Left ventricle myocardium inferior (tissue), 1 donor: ENCODE measurements at places on chromosomes 7 and 10. TPM values are rescaled to one million over a fixed set of nuclear protein-coding genes. Genes with fewer than 3 reads are reported as not detected.

DNA sequence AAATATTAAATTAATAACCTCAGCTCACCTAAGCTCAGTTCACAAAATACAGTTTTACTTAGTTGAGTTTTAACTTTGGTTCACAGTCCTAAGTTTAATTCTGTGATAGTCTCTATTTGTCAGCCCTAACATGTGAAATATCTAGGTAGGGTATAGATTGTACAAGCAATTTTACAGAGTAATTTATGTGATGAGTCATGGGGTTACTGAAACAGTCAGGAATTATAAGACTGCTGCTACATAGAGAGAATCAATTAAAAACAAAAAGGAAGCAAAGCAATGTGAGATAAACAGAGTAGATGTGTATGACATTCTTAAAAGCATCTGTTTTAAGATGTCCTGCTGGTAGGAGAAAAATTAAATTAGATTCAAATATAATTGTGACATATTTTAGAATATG, 1018.2 kb upstream of the KCND2 start:
- no peaks in the 10 kb centered on the region for H3K36me3 ChIP-seq
- no peak for DNase-seq
- no peaks in the 10 kb centered on the region for H3K27me3 ChIP-seq

GRCh38 chr10:61271127-61271780, 181.9 kb downstream of the TMEM26 start:
- no peak overlapping the region for H3K27ac ChIP-seq
- H3K4me1 ChIP-seq, result no peaks in the 10 kb centered on the region
- H3K27me3 ChIP-seq, result no peaks in the 10 kb centered on the region
- DNase-seq, result no peak
- H3K4me3 ChIP-seq, result no peak overlapping the region

- H3K4me3 ChIP-seq, result no peak overlapping the region
- no peak for DNase-seq
- H3K27ac ChIP-seq, result no peak overlapping the region
Observed at GRCh38 chr7:131836733-131837132, 280.3 kb upstream of the PODXL start.

GRCh38 chr7:110507369-110507768, 583.6 kb upstream of the LRRN3 start:
- H3K27me3 ChIP-seq, result no peaks in the 10 kb centered on the region
- H3K4me3 ChIP-seq, result no peak overlapping the region

DNA sequence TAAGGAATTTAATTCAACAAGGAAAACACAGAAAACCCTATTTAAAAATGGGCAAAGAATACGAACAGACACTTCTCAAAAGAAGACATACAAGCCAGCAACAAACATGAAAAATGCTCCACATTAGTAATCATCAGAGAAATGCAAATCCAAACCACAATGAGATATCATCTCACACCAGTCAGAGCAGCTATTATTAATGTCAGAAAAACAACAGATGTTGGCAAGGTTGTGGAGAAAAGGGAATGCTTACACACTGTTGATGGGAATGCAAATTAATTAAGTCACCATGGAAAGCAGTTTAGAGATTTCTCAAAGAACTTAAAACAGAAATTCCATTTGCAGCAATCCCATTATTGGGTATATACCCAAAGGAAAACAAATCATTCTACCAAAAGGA, 55.2 kb downstream of the GCC1 start:
- H3K27ac ChIP-seq, result no peak overlapping the region
- H3K4me1 ChIP-seq, result no peaks in the 10 kb centered on the region
- no peaks in the 10 kb centered on the region for H3K36me3 ChIP-seq
- no peak for DNase-seq
- no peak overlapping the region for H3K4me3 ChIP-seq
- peaks cover 31% of the 10 kb centered on the region for H3K27me3 ChIP-seq

GRCh38 chr10:132192076-132192975, 5.6 kb downstream of the DPYSL4 start:
- H3K4me1 ChIP-seq, result peaks cover 48% of the 10 kb centered on the region
- DNase-seq, result no peak
- H3K27ac ChIP-seq, result peak overlapping the region; percentile 82
- H3K27me3 ChIP-seq, result peaks cover 17% of the 10 kb centered on the region
- no peak overlapping the region for H3K4me3 ChIP-seq

GRCh38 chr7:91264924-91265681, 870 bp downstream of the FZD1 start:
- DNase-seq, result peak; percentile 56
- no peaks in the 10 kb centered on the region for H3K27me3 ChIP-seq
- no peaks in the 10 kb centered on the region for H3K36me3 ChIP-seq
- peak overlapping the region; percentile 98 for H3K27ac ChIP-seq
- peaks cover 58% of the 10 kb centered on the region for H3K4me1 ChIP-seq

GRCh38 chr10:87630171-87630570, 29.5 kb upstream of the PAPSS2 start:
- H3K4me3 ChIP-seq, result no peak overlapping the region
- no peak overlapping the region for H3K27ac ChIP-seq
- no peaks in the 10 kb centered on the region for H3K27me3 ChIP-seq
- no peaks in the 10 kb centered on the region for H3K4me1 ChIP-seq
- DNase-seq, result no peak

- no peak overlapping the region for H3K4me3 ChIP-seq
- H3K27ac ChIP-seq, result no peak overlapping the region
- H3K36me3 ChIP-seq, result no peaks in the 10 kb centered on the region
- H3K27me3 ChIP-seq, result peaks cover 10% of the 10 kb centered on the region
- DNase-seq, result peak; percentile 18
- H3K4me1 ChIP-seq, result no peaks in the 10 kb centered on the region
Observed at GRCh38 chr10:105063796-105064195, 422.7 kb downstream of the SORCS3 start.

GRCh38 chr10:119755446-119755845, 29.6 kb downstream of the INPP5F start:
- no peak for DNase-seq
- H3K27ac ChIP-seq, result no peak overlapping the region
- H3K4me3 ChIP-seq, result no peak overlapping the region
- H3K27me3 ChIP-seq, result no peaks in the 10 kb centered on the region

- no peak for DNase-seq
- no peaks in the 10 kb centered on the region for H3K27me3 ChIP-seq
- no peak overlapping the region for H3K4me3 ChIP-seq
- peaks cover 15% of the 10 kb centered on the region for H3K4me1 ChIP-seq
Observed at GRCh38 chr10:77012812-77013500, 624.7 kb downstream of the KCNMA1 start.

GRCh38 chr7:50618281-50618680, 53.1 kb upstream of the DDC start:
- H3K27ac ChIP-seq, result no peak overlapping the region
- H3K27me3 ChIP-seq, result no peaks in the 10 kb centered on the region
- no peak overlapping the region for H3K4me3 ChIP-seq
- no peak for DNase-seq
- H3K36me3 ChIP-seq, result peaks cover 34% of the 10 kb centered on the region

- no peak overlapping the region for H3K27ac ChIP-seq
- H3K4me3 ChIP-seq, result no peak overlapping the region
Observed at GRCh38 chr10:35359056-35359455, 22.7 kb downstream of the CCNY start.

DNA sequence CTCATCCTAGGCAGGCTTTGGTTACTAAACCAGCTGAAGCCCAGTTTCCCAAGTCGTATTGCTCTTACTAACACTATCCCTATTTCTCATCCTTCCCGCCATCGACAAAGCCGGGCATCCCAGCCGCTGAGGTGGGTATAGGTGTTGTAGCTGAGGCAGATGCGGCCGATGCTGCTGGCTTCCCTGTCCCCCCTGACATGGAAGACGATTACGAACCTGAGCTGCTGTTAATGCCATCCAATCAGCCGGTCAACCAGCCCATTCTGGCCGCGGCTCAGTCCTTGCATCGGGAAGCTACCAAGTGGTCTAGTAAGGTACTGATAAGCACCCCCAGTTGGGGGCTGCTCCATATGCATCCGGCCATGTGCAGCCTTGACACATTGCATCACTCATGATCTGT, 38.8 kb downstream of the AP3M1 start:
- no peak overlapping the region for H3K27ac ChIP-seq
- peaks cover 99% of the 10 kb centered on the region for H3K36me3 ChIP-seq
- no peaks in the 10 kb centered on the region for H3K27me3 ChIP-seq
- peaks cover 29% of the 10 kb centered on the region for H3K4me1 ChIP-seq
- no peak for DNase-seq
- no peak overlapping the region for H3K4me3 ChIP-seq

GRCh38 chr7:111953611-111954010, 252.6 kb downstream of the DOCK4 start:
- H3K27me3 ChIP-seq, result no peaks in the 10 kb centered on the region
- H3K4me3 ChIP-seq, result no peak overlapping the region
- no peak for DNase-seq
- peak overlapping the region; percentile 55 for H3K27ac ChIP-seq
- H3K36me3 ChIP-seq, result no peaks in the 10 kb centered on the region

GRCh38 chr7:41104631-41105030, 598.3 kb downstream of the INHBA start:
- DNase-seq, result no peak
- no peak overlapping the region for H3K27ac ChIP-seq
- H3K4me3 ChIP-seq, result no peak overlapping the region
- no peaks in the 10 kb centered on the region for H3K27me3 ChIP-seq

DNA sequence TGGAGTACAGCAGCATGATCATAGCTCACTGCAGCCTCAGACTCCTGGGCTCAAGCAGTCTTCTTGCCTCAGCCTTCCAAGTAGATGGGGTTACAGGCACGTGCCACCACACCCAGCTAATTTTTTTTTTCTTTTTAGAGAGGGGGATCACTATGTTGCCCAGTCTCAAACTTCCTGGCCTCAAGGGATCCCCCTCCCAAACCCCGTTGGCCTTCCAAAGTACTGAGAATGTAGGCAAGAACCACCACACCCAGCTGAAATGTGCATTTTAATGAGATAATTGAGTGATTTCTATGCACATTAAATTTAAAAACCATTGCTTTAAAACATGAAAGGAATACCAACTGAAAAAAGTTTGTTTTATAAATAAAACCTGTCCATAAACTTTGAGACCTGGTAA, 25.6 kb downstream of the MARCHF5 start:
- no peak for DNase-seq
- H3K27ac ChIP-seq, result no peak overlapping the region
- peaks cover 10% of the 10 kb centered on the region for H3K4me1 ChIP-seq
- H3K4me3 ChIP-seq, result no peak overlapping the region
- no peaks in the 10 kb centered on the region for H3K27me3 ChIP-seq

- H3K27me3 ChIP-seq, result no peaks in the 10 kb centered on the region
- H3K36me3 ChIP-seq, result no peaks in the 10 kb centered on the region
- H3K27ac ChIP-seq, result peak overlapping the region; percentile 34
Observed at GRCh38 chr7:99137411-99138180, 6.3 kb downstream of the SMURF1 start.

DNA sequence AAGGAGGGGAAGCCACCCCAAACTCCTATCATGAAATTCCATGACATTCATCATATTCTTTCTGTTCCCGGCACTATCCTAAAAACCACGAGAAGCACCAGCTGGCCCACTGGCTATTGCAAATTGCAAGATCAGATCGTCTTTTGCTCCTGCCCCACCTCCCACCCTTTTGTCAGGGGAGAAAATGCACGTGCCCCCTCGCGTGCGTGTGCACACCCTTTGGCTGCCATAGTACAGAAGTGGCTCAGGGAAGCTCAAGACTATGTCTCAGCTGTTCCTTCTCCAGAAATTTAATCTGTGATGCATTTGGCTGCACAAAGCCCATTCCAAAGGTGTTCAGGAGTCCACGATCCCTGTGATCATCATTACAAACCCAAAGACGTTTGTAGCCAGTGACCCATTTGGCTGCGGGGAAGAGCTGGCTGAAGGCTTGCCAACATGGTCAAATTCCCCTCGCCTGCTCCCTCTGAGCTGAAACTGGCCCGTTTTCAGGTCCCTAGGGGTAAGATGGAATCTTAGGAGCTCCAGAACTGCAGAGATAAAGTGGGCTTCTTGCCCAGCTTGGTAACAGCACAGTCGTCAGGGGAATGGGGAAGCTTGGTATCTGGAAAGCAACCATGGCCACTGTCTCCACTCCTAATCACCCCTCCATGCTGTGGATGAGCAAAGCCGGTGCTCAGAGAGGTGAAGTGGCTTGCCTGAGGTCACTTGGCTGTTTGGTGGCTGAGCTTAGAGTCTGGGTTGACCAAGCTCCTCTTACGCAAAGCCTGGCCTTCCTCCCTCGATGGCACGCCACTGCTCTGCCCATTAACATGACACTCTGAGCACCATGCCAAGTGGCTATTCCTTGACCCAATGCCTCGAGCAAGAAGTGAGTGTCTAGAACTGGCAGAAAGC, 155.4 kb downstream of the NEURL1 start:
- H3K27ac ChIP-seq, result peak overlapping the region; percentile 51
- H3K36me3 ChIP-seq, result peaks cover 6% of the 10 kb centered on the region
- peaks cover 94% of the 10 kb centered on the region for H3K4me1 ChIP-seq
- no peak for DNase-seq

DNA sequence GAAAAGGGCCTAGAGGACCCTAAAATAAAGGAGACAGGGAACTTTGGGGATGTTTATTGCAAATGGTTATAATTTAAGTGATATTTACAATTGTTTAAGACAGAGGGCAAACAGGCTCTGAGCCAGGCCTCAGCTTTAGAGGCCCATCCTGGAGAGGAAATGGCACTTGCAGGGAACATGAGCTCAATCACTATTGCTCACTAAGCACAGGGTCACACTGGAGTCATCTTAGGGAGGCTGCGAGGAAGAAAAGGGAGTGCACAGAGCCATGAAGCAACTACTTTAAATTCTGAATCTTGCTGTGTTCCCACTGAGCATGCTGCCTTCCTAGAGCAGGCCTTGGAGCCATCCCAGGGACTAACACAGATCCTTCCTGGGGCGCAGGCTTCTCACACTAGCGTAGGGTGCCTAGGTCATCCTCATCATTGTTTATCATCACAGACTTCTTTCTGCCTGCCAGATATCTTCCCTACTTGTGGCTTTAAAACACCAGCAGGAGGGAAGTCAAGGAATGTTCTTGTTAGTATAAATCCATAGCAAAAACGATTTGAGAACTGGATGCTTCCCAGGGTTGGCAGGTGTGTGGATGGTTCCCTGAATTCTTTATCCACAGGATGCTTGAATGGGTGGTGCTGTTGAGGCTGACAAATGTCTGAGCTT, 12.7 kb upstream of the DNAJB12 start:
- DNase-seq, result no peak
- no peak overlapping the region for H3K27ac ChIP-seq
- peaks cover 12% of the 10 kb centered on the region for H3K4me1 ChIP-seq
- H3K4me3 ChIP-seq, result no peak overlapping the region
- peaks cover 24% of the 10 kb centered on the region for H3K36me3 ChIP-seq

- H3K4me1 ChIP-seq, result peaks cover 4% of the 10 kb centered on the region
- no peak overlapping the region for H3K4me3 ChIP-seq
- H3K27ac ChIP-seq, result no peak overlapping the region
- no peak for DNase-seq
Observed at GRCh38 chr7:37174460-37174859, 274.2 kb downstream of the ELMO1 start.

The FZD1 gene
- 14.1 TPM for total RNA-seq

The LRRD1 gene
- not detected for total RNA-seq

The MRLN gene
- not detected for total RNA-seq

The BICC1 gene
- 5.7 TPM for total RNA-seq

The CCDC6 gene
- total RNA-seq, result 16.4 TPM

The SERPINE1 gene
- 4.3 TPM for total RNA-seq

The GRID2IP gene
- total RNA-seq, result not detected

The DAGLB gene
- total RNA-seq, result 6.0 TPM

The CCDC146 gene
- total RNA-seq, result 4.7 TPM

The ASZ1 gene
- not detected for total RNA-seq

The SLC26A5 gene
- not detected for total RNA-seq

The UBE2D4 gene
- total RNA-seq, result 44.9 TPM

The ABCB4 gene
- 4.2 TPM for total RNA-seq

The GSTO2 gene
- total RNA-seq, result 0.80 TPM

The EN2 gene
- 0.11 TPM for total RNA-seq

The ADK gene
- total RNA-seq, result 41.3 TPM

The METTL27 gene
- 0.44 TPM for total RNA-seq

The CPA1 gene
- total RNA-seq, result not detected

The EGR2 gene
- total RNA-seq, result 0.52 TPM

The GRM8 gene
- 0.69 TPM for total RNA-seq
